ENCODE measurements at places on chromosomes 1 and 21.

GRCh38 chr1:229101011-229101871 is 169.7 kb upstream of the RAB4A start:
- no peak for DNase-seq

DNA sequence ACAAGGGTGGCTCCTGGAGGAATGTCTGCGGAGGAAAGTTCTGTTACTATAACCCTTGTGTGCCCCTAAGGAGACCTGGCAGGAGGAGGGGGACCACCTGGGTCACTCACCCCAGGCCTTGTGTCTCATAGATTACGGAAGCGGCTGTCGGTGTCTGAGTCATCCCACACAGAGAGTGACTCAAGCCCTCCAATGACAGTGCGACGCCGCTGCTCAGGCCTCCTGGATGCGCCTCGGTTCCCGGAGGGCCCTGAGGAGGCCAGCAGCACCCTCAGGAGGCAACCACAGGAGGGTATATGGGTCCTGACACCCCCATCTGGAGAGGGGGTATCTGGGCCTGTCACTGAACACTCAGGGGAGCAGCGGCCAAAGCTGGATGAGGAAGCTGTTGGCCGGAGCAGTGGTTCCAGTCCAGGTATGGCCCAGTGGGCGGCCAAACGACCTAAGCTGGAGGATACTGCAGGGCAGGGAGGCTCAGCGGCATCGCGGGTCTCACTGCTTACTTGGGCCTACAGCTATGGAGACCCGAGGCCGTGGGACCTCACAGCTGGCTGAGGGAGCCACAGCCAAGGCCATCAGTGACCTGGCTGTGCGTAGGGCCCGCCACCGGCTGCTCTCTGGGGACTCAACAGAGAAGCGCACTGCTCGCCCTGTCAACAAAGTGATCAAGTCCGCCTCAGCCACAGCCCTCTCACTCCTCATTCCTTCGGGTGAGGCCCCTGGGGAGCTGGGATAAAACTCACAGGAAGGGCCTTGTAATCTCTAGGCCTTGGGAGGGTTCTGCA is 101.4 kb downstream of the PIK3R3 start:
- no peak for DNase-seq

DNA sequence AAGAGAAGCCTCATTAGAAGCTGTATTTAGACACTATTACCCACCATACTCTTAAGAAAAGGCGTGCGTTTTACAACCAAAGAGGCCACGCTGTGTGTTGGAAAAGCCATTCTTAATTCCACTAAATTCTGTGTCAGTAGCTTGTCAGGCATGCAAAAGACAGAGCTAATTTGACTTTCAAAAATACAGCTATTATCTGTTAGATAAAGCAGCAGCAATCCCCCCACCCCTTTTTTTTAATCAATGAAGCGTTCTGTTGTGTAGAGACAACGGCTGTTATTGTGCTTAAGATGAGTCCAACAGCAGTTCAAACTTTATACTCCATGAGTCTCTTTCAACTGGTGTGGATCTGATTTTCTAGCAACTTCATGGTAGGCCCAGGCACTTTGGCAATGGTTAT is 43.5 kb downstream of the PLA2G4A start:
- DNase-seq = no peak

GRCh38 chr1:77276941-77277340 is 4.9 kb upstream of the AK5 start:
- no peak for DNase-seq

DNA sequence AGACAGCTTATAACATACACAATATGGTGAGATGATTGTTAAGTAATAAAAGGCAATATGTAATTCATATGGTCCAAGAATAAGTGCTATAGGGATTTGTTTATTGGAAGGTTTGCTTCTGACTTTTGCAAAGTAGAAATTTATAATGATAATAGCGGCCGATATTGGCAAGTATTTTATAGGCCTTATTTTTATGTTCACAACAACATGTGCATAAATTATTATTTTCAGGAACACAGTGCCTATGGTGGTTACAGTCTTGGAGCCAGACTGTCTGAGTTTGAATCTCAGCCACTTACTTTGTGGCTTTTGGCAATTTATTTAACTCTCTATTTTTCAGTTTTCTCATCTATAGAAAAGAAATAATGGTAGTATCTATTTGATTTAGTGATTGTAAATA is 607.5 kb downstream of the USP25 start:
- DNase-seq = no peak

DNA sequence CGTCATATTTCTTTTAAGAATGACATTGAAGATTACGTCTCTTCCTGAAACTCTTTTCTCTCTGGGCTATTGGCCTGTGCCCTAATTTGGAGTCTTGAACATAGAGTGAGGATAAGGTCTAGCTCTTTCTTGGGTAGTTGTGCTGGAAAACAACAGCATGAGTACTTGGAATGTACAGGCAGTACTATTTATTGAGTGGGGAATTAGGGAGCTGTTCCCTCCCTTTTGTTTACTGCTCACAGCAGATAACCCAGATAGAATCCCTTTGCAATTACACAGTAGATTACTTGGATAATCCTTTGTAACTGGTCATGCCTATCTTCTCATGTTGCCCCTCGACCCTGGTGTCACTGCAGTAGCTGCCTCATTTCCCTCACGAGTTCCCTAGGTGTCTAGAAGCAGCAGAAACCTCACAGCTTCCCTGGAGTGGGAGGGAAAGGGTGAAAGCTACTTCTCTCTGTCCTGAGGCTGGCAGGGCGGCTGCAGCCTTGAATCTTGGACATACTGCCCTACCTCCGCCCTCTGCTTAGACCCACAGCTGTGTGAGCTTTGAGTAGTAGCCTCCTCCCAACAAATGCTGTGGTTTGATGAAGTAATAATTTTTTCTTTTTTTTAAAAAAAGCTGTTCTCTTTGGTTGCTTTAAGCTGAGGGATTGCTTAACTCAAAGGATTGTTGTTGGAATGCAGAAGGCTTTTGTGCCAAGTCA is 70.6 kb downstream of the FGGY start:
- DNase-seq = peak; percentile 69

DNA sequence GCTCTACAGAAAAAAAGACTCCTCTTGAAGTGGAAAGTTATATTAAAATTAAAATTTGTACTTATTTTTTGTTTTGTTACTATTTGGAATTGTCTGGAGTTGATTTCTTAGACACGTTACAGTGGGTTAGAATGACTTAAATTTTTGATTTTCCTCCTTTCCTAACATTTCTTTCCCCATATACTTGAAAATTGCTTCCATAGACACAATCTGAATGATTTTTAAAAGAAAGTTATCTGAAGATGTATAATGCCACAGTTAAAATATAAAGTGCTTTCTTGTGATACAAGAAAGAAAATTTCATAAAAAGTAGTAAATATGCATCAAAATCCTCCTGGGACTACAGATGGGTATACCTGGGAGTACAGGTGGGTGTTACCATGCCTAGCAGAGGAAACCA is 2.3 kb downstream of the HS2ST1 start:
- no peak for DNase-seq

DNA sequence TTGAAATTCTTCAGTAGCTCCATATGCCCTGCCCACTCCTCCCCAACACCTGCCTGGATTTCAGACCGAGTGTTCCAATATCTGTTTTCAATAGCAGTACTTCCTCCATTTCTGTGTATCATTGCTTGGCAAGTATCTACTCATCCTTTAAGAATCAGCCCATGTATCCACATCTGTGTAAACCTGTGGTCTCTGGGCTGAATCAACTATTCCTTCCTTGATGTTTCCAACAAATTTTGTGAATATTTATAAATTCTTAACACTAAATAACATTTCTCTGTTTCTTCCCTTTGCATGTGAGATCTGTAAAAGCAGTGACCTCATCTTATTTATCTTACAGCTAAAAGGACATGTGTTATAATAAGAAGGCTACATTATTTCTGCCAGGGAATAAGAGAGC is 26.0 kb upstream of the UAP1 start:
- no peak for DNase-seq

DNA sequence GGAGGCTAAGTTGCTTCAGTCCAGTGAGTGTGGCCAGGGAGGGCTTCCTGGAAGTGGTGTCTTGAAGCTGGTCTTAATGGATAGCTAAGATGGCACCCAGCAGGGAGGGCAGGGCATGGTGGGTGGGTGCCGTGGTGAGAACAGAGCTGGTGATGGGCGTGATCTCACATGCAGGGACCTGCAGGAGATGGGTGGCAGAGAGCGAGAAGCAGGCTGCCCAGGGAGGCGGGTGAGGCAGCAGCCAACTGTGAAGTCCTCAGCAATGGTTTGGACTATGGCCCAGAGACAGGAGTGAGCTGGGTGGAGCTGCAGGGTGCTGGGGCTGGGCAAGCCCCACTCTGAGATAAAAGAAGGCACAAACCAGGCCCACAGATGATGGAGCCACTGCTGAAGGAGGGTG is 50.7 kb downstream of the UMODL1 start:
- DNase-seq = peak; percentile 49

- no peak for DNase-seq
These were observed 611.6 kb downstream of the SMYD3 start for GRCh38 chr1:245895455-245895959.

- no peak for DNase-seq
These were observed 38.8 kb upstream of the EPHA8 start for GRCh38 chr1:22524481-22524880.

DNA sequence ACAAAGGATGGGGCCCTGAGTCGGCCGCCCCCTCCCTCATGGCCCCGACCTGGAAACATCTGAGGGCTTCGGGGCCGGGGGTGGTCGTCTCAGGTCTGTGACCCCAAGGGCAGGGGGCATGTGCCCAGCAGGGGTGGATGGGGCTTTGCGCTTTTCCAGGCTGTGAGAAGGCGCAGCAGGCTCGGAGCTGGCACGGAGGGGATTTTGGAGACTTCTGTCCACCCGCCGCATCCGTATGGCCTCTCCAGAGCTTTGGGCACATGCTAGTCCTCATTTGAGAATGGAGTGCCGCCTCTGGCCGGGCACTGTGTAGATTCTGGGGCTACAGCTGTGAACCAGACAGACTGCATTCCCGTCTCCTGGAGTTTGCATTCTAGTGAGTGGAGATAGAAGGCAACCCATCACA is 66.1 kb upstream of the WNT4 start:
- DNase-seq = no peak

- no peak for DNase-seq
These were observed 22.9 kb downstream of the EXO1 start for GRCh38 chr1:241870746-241871430.

- no peak for DNase-seq
These were observed 6.8 kb upstream of the UTP25 start for GRCh38 chr1:209820986-209821385.

GRCh38 chr1:109985247-109986053 is 885 bp downstream of the AHCYL1 start:
- no peak for DNase-seq

DNA sequence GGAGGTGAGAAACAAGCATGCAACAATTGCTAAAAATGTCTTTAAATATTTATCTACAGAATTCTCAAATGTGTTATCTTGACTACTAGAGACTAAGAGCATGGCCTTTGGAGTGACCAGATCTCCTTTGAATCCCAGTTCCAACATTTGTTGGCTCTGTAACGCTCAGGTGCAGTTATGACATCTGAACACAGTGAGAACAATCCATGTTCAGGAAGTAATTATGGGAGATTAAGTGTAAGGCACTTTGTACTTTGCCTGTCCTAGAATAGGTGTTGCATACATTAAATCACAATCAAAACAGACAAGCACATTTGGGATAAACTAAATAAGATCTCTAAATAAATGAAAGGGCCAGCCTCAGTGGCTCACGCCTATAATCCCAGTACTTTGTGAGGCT is 454.5 kb downstream of the SMYD3 start:
- no peak for DNase-seq

- no peak for DNase-seq
These were observed 12.1 kb downstream of the NDUFV3 start for GRCh38 chr21:42905195-42905594.

GRCh38 chr1:19577036-19577435 is 67.1 kb upstream of the NBL1 start:
- peak; percentile 63 for DNase-seq

GRCh38 chr1:235952950-235953615 is 86.4 kb upstream of the LYST start:
- DNase-seq = no peak

DNA sequence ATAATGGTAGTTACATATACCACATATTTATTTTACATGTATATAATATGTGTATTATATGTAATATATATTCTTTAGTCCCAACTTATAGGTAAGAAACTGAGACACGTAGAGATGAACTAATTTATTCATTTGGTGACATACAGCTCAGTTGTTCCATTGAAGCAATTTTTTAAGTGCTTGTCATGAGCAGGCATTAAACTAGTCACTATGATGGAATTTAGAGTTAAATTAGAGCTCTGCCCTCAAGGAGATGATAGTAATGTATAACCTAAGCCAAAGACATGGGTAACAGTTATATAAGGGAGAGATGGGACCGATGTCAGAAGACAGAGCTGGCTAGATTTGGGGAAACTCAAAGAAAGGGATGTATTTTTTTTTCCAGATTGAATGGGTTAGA is 83.0 kb downstream of the ST6GALNAC5 start:
- no peak for DNase-seq

GRCh38 chr1:169141356-169141755 is 34.9 kb downstream of the ATP1B1 start:
- DNase-seq = no peak

- DNase-seq = no peak
These were observed 29.4 kb upstream of the CRP start for GRCh38 chr1:159743651-159744410.

GRCh38 chr1:224495866-224496265 is 61.3 kb upstream of the WDR26 start:
- DNase-seq = no peak

GRCh38 chr1:29835874-29836273 is 599.6 kb downstream of the PTPRU start:
- DNase-seq = no peak

DNA sequence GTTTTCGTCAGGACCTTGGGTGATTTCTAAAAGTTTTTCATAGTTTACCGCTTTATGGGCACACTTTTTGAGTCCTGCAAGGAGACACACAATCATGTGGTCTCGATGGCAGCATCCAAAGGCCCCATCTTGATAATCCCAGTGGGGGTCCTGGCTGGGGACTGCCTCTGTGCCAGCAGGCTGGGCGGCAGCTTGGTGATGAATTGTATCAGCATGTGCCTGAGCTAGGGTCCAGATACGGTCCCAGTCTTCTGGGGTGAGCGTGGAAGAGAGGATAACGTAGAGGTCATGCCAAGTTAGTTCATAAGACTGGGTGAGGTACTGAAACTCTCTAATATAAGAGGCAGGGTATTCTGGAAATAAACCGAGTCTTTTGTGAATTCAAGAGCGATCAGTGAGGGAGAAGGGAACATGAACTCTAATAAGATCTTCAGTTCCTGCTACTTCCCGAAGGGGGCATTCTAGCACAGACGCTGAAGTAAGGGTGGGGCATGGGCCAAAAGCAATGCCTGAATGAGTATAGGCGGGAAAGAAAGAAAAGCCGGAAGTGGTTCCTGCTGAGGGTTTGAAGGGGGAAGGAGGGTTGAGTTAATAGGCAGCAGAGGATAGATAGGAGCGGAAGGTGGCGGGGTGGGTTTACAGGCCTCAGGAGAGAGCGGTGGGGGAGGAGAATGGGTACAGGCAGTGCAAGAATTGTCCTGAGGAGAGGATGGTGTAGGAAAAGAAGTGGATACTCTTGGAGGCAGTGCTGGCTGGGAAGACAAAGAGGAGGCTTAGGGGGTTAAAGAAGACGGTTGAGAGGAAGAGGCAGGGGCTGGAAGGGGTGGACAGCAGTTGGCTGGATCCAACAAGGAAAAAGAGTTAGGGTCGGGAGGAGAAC is 1.6 kb downstream of the ERVH48-1 start:
- peak; percentile 86 for DNase-seq

- DNase-seq = no peak
These were observed 11.9 kb downstream of the C2CD2 start for GRCh38 chr21:41941941-41942340.

GRCh38 chr1:234119431-234119830 is 215.0 kb downstream of the SLC35F3 start:
- DNase-seq = no peak

GRCh38 chr21:42369821-42370220 is 3.5 kb upstream of the TFF1 start:
- no peak for DNase-seq
